ENCODE measurements at places on chromosomes 5 and 9.

- DNase-seq: no peak
Observed at GRCh38 chr5:37112383-37112991, 136.7 kb downstream of the CPLANE1 start.

DNA sequence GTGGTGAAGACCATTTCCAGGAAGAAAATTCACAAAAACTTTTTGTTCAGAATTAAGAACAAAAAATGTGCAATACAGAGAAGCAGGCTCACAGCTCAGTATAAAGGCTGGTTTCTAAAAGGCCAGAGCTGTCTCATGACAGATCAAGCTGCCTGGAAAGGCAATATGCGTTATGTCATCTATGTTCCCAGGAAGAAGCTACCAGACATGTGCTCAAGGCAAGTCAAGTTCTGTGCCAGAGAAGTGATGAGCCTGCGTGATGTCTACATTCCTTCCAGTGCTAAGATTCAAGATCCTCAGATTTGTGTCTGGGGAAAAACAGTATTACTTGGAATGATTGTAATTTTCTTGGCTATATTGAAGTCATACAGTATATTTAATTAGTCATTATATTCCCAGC, 104.3 kb downstream of the PDE4D start:
- DNase-seq: peak; percentile 75

GRCh38 chr9:98369471-98369870, 114.0 kb upstream of the TBC1D2 start:
- DNase-seq: no peak

- peak; percentile 26 for DNase-seq
Observed at GRCh38 chr5:127697894-127698600, 5.1 kb upstream of the CCDC192 start.

GRCh38 chr5:65910711-65911110, 15.7 kb upstream of the ERBIN start:
- no peak for DNase-seq

- no peak for DNase-seq
Observed at GRCh38 chr5:39231705-39232525, 12.6 kb upstream of the FYB1 start.

DNA sequence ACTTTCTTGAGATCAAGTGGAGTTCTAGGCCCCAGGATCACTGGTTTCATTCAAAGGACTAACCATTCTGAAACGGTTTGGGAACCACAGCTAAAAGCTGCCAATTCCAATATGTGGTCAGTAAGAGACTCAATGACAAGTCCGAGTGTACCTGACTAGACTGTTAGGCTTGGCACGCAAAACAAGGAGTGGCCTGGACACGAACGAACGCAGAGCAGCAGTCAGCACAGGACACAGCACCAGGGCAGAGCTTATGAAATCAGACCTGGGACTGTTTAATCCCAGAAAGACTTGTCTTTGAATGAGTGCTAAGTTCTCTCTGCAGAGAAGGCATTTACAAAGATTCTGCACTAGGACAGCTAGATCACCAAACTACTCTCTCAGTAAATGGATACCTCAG, 213.8 kb downstream of the GAPVD1 start:
- no peak for DNase-seq

- DNase-seq: no peak
Observed at GRCh38 chr5:57317341-57317740, 143.5 kb downstream of the GPBP1 start.

DNA sequence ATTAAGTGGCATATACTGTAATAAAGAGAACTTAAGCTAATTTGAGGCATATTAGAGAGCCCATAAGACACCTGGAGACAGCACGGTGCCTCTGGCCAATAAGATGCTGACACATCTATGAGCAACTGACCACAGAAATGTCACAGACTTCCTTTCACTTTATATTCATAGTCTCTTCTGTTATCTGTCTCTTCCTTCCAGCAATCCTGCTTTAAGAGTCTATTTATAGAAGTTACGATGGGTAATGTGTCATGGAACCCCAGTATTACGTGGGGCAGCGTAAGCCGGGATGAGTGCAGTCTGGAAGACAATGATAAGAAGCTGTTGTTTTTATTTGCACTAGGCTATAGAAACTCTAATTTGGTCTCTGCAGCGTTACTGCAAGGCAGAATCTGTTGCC, 136.8 kb downstream of the CFAP90 start:
- peak; percentile 13 for DNase-seq
